ENCODE measurements at places on chromosomes 7 and 10.

DNA sequence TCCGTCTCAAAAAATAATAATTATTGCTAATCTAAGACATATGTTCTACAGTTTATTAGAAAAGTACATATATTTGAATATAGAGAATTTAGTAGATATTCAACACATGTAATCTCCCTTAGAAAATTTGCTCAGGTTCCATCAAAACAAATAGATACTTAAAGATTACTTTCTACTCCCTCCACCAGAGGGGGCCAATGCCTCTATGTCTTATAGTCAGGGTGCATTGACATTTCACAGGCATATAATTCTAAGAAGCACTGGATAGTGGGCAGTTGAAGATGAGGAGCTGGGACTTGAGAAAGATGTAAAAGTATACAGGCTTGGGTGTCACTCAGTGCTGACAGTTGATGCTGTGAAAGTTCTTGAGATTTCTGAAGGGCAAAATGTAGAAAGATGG lies 301.6 kb upstream of the HPS1 start:
- DNase-seq = peak; percentile 21

GRCh38 chr7:66522518-66522917 lies 106.2 kb upstream of the KCTD7 start:
- no peak for DNase-seq

GRCh38 chr10:75649466-75649865 lies 218.0 kb downstream of the LRMDA start:
- no peak for DNase-seq

DNA sequence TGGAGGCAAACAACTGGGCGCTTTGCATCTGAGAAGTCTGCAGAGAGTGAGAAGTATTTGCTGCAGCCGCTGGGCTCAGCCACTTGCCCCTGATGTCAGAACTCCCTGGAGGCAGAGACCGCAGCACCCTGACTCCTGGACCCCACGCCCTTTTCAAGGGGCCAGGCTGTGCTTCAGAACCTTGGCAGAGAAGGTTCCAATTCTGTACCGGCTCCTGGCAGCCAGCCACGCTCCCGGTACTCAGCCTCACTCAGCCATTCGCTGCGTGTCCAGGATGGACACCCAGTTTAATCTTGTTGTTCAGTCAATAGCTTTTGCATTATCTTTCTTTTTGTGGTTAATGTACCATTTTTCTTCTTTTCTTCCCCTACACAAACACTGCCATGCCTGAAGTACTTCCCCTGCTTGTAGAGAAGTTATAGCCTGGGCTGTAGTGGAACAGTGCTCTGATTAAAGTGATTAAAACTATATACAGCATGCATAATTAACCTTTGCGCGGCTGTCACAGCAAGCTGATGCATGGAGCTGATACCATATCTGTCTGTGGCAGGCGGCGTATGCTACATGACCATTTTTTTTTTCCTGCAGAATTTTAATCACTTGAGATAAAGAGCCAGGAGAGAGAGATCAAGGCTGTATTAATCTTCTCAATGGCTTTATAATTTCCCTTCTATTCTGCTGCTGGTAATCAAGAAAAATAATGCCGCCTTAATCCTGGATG lies 578.5 kb downstream of the SDK1 start:
- no peak for DNase-seq

Measured in fibroblast of pulmonary artery (primary cell).